ENCODE measurements at places on chromosomes 2 and 18.
A peak's percentile ranks its signal among the peaks of the same experiment; 100 is the strongest.

DNA sequence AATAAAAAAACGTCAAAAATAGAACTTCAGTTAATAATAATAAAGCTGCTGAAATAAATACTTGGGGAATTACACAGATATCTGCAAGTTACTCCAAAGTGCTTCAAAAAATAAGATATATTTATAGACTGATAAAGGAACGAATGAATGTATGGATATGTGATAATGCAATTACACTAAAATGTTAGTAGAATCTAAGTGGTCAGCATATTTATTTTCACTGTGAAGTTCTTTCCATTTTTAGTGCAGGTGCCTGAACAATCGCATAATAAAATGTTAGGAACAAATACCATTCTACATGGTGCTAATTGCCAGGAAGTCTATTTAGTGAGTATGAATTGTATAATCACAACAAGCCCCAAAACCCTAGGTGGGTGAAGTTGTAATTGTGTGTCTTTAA, 169.6 kb upstream of the RGPD4 start:
- no peak for DNase-seq

- DNase-seq, result no peak
Measured at GRCh38 chr2:148603562-148603920, 41.0 kb upstream of the EPC2 start.

GRCh38 chr2:131543385-131543891, 15.8 kb downstream of the CCDC74A start:
- DNase-seq, result no peak

DNA sequence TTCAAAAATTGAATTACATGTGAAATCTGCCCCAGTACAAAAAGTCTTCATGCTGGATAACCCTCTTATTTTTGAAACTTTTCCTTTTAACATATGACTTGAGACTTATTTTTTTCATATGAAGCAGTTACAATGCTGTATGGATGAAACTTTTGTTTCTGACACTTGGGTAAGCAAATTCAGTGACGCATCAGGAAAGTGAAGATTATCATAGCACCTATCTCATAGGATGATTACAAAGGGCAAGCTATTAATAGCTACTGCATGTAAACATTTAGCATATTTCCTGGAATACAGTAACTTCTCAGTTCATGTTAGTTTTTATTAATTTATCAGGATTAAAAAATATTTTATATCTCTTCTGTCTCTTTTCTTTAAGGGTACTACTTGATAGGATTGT, 1109.2 kb downstream of the LRP1B start:
- no peak for DNase-seq

GRCh38 chr2:24016376-24016761, 6.5 kb downstream of the MFSD2B start:
- no peak for DNase-seq

DNA sequence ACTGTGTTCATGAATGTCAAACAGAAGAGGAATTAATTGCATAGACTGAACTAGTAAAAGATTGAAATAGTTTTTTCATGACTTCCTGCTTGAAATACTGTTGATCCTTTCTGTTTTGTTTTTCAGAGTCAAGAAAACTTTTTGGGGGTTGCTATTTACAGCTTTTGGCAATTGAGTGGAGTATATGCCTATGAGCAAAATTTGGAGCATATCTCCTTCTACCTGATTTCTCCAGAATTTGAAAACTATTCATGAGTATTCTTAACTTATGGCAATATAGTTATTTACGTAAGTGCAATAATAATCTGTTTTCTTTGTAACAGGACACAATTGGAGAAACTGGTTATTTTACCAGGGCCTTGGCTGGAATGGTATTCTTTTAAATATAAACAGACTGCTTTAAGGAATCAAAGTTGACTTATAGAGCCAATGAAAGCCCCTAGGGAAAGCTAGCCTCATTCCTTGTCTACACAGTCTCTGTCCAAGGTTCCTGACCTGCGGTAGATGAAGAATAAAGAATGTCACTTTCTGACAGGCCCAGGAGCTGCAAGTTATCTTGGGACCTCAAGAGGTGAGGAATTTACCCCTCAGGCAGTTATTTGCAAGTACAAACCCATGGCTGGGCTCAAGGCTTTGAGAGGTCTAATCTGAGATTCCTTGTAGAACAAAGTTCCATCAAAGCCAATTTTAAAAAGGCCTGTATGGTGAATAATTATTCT, 193.5 kb upstream of the NDUFV2 start:
- DNase-seq, result no peak

DNA sequence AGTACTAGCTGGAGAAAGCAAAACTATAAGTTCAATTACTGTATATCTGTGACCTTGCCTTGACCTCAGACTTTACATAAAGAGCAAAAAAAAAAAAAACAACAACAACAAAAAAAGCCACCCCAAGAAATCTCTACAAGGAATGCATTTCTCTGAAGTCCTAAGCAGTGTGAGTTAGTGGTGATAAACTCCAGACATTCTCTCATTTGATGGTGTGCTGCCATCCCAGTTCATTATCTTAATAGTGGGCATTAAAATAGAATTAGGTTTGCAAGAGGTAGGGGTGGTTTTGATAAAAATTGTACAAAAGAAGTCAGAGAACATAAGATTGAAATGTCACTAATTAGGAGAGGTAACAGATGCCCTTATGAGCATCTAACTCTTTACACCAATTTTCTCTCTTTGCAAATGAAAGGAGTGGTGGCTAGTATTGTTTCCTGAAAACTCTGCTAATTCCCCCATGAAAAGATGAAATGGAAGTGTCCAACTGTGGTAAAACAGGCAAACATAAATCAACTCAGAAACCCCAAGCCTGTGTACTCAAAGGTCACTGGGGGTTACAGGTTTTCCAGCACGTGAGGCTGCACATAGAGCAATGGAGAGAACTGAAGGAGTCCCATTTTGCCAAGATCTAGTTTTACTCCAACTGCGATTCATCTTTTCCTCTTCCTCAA, 131.9 kb downstream of the MEIS1 start:
- no peak for DNase-seq

DNA sequence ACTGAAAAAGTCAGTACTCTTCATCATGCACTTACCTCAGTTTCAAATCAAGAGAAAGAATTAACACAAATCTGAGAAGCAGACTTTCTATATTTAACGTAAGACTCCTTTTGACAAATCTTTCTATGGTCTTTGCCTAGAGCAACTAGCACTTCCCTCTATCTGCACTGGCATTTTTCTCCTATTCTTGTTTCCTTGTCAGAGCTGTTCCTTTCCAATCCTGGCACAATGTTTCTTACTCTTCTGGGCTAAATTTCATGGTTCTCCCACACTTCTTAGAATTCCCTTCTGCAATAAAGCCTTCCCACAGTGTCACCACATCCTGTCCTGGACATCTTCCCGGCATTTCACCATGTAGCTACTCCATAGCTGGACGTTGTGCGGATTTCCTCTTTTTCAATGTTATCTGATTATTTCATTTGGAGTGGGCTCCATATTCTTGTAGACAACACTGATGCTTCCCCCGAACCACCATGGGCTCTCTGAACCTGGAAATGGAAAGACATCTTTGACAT, 144.7 kb upstream of the CTNNA2 start:
- no peak for DNase-seq

DNA sequence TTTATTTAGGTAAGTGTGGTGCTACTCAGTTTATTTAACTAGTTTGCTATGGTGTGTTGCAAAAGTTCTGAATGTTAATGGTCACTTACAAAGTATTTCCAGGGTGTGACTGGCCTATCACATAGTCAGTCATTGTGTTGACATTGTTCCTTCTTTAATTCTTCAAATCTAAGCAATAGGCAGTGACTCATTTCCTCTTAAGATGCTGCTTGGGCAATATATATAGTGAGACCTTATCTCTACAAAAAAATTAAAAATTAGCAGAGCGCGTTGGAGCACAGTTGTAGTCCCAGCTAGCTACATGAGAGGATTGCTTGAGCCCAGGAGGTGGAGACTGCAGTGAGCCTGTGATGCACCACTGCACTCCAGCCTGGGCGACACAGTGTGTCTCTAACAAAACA, 5.8 kb upstream of the CCDC88A start:
- no peak for DNase-seq

DNA sequence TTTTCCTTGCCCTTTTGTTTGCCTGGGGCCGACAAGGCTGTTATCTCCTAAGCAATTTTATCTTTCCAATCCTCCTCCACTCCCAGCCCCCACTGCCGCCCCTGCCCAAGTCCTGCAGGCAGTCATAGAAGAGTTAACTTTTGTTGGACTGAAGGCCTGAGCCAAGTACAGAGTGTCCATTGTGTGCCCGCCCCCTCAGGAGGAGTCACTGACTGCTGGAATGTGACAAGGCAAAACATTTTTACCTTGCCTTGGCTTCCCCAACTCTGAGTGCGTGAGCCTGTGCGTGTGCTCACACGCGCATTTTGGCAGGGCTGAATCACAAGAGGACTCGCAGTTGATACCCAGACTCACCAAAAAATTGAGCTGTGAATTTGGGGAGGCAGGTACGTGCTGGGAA, 16.2 kb downstream of the SETBP1 start:
- DNase-seq, result no peak

DNA sequence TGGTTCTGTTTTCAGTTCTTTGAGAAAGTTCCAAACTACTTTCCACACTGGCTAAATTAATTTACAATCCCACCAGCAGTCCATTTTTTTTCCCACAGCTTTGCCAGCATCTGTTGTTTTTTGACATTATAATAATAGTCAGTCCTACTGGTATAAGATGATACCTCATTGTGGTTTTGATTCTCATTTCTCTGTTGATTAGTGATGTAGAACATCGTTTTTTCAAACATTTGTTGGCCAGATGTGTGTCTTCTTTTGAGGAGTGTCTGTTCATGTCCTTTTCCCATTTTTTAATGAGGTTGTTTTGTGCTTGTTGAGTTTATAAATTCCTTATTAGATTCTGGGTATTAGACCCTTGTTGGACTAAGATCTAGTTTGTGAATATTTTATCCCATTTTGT, 376.8 kb upstream of the NT5C1B start:
- DNase-seq, result no peak

GRCh38 chr18:59846814-59847490, 52.8 kb upstream of the PMAIP1 start:
- DNase-seq, result peak; percentile 3

DNA sequence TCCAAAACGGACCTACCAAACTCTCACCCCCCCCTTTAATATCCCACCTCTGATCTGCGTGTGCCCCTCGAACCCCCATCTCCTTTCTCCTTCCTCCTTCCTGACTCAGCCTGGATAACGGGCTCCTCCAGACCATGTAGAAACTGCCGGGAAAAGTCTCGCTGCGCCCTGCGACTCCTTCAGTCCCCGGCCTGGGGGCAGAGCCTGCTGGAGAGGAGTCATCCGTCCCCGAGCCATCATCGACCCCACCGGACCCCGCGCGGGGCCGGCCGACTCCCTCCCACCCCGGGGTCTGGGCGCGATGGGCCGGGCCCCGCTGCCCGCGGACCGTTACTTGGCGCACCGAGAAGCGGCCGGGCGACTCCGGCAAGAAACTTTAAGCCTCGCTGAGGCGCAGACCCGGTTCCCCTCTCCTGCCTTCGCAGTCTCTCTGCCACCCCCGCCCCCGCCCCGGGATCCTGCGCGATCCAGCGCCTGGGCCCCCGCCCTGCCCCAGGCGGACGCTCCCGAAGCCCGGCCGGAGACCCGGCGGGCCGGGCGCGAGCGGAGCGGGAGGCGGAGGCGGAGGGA, 3.4 kb downstream of the ZEB2 start:
- DNase-seq, result no peak

GRCh38 chr2:202269585-202269984, 4.0 kb downstream of the NOP58 start:
- DNase-seq, result no peak

- no peak for DNase-seq
Measured at GRCh38 chr18:13126966-13127598, 91.5 kb upstream of the LDLRAD4 start.

GRCh38 chr2:98252038-98252773, 94.0 kb upstream of the CNGA3 start:
- DNase-seq, result no peak

DNA sequence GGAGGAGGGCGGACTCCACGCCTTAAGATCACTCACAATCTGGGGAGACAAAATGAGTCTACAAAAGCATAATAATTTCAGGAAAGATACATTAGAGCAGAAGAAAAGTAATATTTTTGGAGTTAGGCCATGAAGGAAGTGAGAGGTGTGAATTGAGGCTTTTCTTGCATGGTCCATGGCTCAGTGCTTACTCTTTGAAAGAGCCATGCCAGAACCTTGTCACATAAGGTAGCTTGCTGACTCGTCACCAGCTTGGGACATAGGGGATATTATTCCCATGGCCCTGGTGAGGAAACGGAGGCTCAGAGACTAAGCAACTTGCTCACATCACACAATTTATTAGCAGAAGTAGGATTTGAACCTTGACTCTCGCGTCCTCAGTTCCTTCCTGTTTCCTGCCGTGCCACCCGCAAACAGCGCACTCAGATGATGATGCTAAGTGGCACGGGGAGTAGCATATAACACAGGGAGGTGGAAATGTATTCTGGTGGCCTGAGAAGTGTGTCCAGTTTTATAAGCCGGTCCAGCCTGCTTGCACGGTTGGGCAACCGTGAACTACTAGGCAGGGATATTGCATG, 312.2 kb upstream of the EPAS1 start:
- no peak for DNase-seq

- no peak for DNase-seq
Measured at GRCh38 chr18:32907648-32908423, 135.0 kb upstream of the KLHL14 start.

- DNase-seq, result no peak
Measured at GRCh38 chr2:9276901-9277451, 70.4 kb downstream of the ASAP2 start.

GRCh38 chr18:6374340-6374739, 40.4 kb downstream of the L3MBTL4 start:
- no peak for DNase-seq

- peak; percentile 77 for DNase-seq
Measured at GRCh38 chr18:812376-813171, 532 bp upstream of the YES1 start.

DNA sequence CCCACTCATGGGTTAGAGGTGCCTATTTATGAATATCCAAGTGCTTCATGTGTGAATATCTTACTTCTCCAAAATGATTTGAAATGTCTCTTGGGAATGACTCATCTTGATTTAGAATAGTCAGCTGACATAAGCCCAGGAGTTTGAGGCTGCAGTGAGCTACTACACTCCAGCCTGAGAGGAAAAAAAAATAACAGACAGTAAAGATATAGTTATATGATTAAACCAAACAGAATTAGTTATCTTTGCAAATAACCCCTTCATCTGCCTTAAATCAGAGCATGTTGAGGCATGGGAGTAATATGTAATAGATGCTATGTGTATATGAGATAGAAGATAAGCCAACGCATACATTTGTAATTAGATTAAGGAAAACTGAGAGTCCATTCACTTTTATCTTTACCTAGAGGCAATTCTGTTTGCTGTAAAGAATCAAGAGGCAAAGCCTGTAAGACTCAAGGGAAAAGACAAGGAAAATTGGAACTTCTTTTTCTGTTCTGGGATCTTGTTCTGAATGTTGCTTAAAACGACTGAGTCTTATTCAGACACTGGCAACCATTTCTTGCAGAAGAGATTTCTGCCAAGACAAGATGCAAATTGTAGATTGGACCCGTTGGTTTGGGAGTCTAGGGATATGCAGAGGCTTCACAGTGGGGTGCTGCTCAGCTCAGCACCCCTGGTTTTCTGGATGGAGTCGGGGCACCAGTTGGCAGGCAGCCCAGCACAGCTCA, 104.4 kb downstream of the LIPG start:
- no peak for DNase-seq

All from stimulated activated naive CD4-positive, alpha-beta T cell treated with Interleukin-2 at 50 U/mL for 16 hours (primary cell).